ENCODE measurements at places on chromosomes 13 and 19.

DNA sequence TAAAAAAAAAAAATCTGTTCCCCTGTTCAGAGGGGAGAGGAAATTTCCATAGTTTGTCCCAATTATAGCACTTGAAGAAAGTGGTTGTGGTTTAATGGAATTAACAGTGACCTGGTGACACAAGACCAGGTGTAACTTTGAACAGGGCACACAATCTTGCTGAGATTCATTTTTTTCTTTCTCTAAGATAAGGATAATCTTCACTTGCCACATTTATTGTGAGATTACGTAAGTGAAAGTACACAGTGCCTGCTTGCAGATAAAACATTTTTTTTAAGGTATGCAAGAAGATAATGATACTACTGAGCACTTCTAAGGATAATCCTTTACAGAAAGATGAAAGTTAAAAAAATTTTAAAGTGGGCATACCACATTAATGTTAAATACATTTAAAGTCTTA lies 448.1 kb downstream of the DIAPH3 start:
- H3K27me3 ChIP-seq: no peaks in the 10 kb centered on the region
- no peak overlapping the region for H3K4me3 ChIP-seq
- H3K27ac ChIP-seq: no peak overlapping the region
- H3K36me3 ChIP-seq: no peaks in the 10 kb centered on the region
- no peak for DNase-seq

- H3K27me3 ChIP-seq: no peaks in the 10 kb centered on the region
- H3K4me1 ChIP-seq: peaks cover 9% of the 10 kb centered on the region
- peak overlapping the region; percentile 80 for H3K27ac ChIP-seq
- H3K36me3 ChIP-seq: no peaks in the 10 kb centered on the region
- no peak overlapping the region for H3K4me3 ChIP-seq
- DNase-seq: peak; percentile 15
Observed at GRCh38 chr19:56491399-56491798, 14.3 kb upstream of the ZNF667 start.

DNA sequence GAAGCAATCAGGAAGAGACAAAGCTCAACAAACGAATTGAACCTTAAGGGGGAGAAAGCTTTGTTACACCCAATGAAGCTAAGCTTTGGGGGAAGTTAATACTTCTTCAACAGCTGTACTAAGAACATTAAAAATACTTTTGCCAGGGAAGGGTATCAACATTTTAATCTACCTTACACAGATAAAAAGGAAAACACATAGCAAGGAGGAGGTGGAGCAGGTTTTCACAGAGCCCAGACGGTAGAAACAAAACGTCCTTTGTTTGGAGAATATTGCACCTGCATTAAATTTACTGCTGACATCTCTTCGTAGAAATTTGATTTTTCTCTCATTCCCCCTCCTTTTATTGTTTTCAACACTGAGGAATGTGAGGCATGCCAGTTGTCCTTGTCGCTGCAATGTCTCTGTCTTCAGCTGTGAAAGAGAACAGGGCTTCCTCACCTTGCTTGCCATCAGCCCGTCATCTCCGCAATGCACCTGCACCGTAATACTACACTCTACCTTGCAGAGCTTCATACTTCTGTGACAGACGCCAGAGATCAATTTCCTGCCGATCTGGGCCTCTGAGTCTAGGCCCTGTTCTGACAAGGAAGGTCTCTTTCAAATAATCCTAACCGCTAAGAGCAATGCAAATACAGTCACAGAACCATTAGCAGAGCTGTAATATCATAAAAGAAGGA lies 270.8 kb downstream of the SPRY2 start:
- no peak overlapping the region for H3K4me3 ChIP-seq
- no peaks in the 10 kb centered on the region for H3K36me3 ChIP-seq
- H3K27ac ChIP-seq: no peak overlapping the region
- no peak for DNase-seq
- H3K27me3 ChIP-seq: no peaks in the 10 kb centered on the region
- H3K4me1 ChIP-seq: no peaks in the 10 kb centered on the region

GRCh38 chr13:63696055-63696454 lies 2280.4 kb upstream of the PCDH20 start:
- H3K36me3 ChIP-seq: no peaks in the 10 kb centered on the region
- DNase-seq: no peak
- H3K27me3 ChIP-seq: no peaks in the 10 kb centered on the region
- H3K4me1 ChIP-seq: no peaks in the 10 kb centered on the region
- no peak overlapping the region for H3K4me3 ChIP-seq

DNA sequence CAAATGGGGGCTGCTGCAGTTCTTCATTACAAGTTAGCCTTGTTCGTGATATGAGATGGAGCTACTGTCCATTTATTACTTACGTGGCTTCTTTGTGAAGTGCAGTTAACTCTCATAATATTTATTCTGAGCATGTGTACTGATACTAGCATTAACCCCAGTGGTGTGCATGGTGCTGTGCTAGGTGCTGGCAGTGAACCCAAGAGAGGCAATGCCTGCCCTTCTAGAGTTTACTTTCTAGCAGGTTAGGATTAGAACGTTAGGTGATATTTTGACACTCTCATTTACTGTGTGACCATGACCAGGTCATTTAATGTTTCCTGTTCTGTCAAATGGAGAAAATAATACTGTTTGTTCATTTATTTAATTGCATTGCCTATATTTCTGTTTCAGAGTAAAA lies 16.9 kb downstream of the PIBF1 start:
- H3K4me1 ChIP-seq: no peaks in the 10 kb centered on the region
- DNase-seq: no peak
- no peaks in the 10 kb centered on the region for H3K27me3 ChIP-seq
- H3K36me3 ChIP-seq: peaks cover 17% of the 10 kb centered on the region
- H3K4me3 ChIP-seq: no peak overlapping the region

- H3K4me3 ChIP-seq: peak overlapping the region; percentile 82
- H3K27me3 ChIP-seq: no peaks in the 10 kb centered on the region
- peaks cover 10% of the 10 kb centered on the region for H3K36me3 ChIP-seq
Observed at GRCh38 chr19:48445256-48445605, 552 bp upstream of the GRWD1 start.

GRCh38 chr19:8208119-8208921 lies 850 bp upstream of the CERS4 start:
- no peaks in the 10 kb centered on the region for H3K36me3 ChIP-seq
- H3K4me3 ChIP-seq: peak overlapping the region; percentile 67
- DNase-seq: peak; percentile 6
- H3K4me1 ChIP-seq: peaks cover 5% of the 10 kb centered on the region

GRCh38 chr13:80454245-80454644 lies 113.3 kb upstream of the SPRY2 start:
- DNase-seq: no peak
- H3K4me1 ChIP-seq: peaks cover 24% of the 10 kb centered on the region
- H3K36me3 ChIP-seq: no peaks in the 10 kb centered on the region
- H3K27me3 ChIP-seq: no peaks in the 10 kb centered on the region

DNA sequence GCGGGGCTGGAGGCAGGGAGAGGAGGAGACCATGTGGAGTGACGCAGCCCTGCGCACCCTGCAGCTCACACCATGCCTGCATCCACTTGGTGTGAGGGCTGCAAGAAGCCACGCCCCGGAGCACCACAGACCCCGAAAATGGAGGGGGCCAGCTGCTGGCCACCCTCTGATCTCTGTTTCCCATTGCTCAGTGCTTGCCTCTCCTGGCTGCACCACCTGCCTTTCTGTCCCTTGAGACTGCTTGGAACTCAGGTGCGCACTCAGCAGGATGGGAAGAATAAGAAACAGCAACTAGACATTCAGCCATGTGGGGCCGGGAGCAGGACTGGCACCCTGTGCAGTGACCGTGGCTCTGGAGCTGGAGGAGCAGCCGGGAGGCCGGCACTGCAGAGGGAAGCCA lies 64.0 kb downstream of the ANKRD10 start:
- no peaks in the 10 kb centered on the region for H3K27me3 ChIP-seq
- no peak for DNase-seq
- H3K27ac ChIP-seq: no peak overlapping the region
- no peaks in the 10 kb centered on the region for H3K4me1 ChIP-seq
- no peaks in the 10 kb centered on the region for H3K36me3 ChIP-seq

DNA sequence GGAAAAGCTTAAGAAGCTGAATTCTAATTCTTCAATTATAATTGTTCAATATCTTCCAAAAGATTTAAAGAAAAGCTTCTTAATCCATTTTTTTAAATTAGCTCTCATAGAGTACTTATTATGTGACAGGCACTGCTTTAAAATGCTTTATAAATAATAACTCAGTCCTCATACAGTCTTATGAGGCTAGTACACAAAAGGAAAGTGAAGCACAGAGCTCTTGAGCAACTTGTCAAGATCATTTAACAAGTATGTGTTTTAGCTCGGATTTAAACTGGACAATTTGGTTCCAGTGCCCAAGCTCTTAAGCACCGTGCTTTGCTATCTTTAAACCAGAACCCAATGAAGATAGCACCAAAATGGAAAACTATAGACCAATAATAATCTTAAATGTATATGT lies 106.1 kb downstream of the DHRS12 start:
- no peak overlapping the region for H3K4me3 ChIP-seq
- peak; percentile 34 for DNase-seq
- no peaks in the 10 kb centered on the region for H3K36me3 ChIP-seq
- H3K27ac ChIP-seq: peak overlapping the region; percentile 20

GRCh38 chr13:41179593-41180250 lies 14.6 kb downstream of the KBTBD7 start:
- H3K27ac ChIP-seq: no peak overlapping the region
- no peaks in the 10 kb centered on the region for H3K4me1 ChIP-seq
- H3K27me3 ChIP-seq: no peaks in the 10 kb centered on the region
- H3K4me3 ChIP-seq: no peak overlapping the region

GRCh38 chr19:752652-753517 lies 2.0 kb downstream of the MISP start:
- H3K27ac ChIP-seq: no peak overlapping the region
- H3K36me3 ChIP-seq: no peaks in the 10 kb centered on the region
- DNase-seq: no peak
- H3K4me3 ChIP-seq: no peak overlapping the region

- H3K36me3 ChIP-seq: no peaks in the 10 kb centered on the region
- H3K4me1 ChIP-seq: no peaks in the 10 kb centered on the region
- H3K27ac ChIP-seq: no peak within 1 kb of the TSS
- H3K27me3 ChIP-seq: no peaks in the 10 kb centered on the region
- DNase-seq: no peak
Observed at GRCh38 chr13:38990693-38991092, at the start of gene STOML3. Gene STOML3 (minus strand): TSS chr13:38990831. CDS start chr13:38990721, 110 bp downstream.

- H3K27ac ChIP-seq: no peak overlapping the region
- no peaks in the 10 kb centered on the region for H3K4me1 ChIP-seq
- peak; percentile 6 for DNase-seq
Observed at GRCh38 chr13:42181381-42181953, 90.5 kb upstream of the AKAP11 start.

- peak overlapping the region; percentile 48 for H3K27ac ChIP-seq
- peaks cover 72% of the 10 kb centered on the region for H3K36me3 ChIP-seq
- H3K4me1 ChIP-seq: no peaks in the 10 kb centered on the region
- no peaks in the 10 kb centered on the region for H3K27me3 ChIP-seq
- H3K4me3 ChIP-seq: no peak overlapping the region
Observed at GRCh38 chr19:49094505-49095482, 9.5 kb downstream of the SNRNP70 start.

- H3K36me3 ChIP-seq: no peaks in the 10 kb centered on the region
- DNase-seq: no peak
- no peaks in the 10 kb centered on the region for H3K4me1 ChIP-seq
- no peak overlapping the region for H3K4me3 ChIP-seq
Observed at GRCh38 chr13:31377946-31378345, 178.2 kb downstream of the B3GLCT start.

- H3K4me3 ChIP-seq: no peak overlapping the region
- no peaks in the 10 kb centered on the region for H3K27me3 ChIP-seq
- H3K36me3 ChIP-seq: no peaks in the 10 kb centered on the region
Observed at GRCh38 chr13:109954441-109954840, 168.1 kb upstream of the IRS2 start.

DNA sequence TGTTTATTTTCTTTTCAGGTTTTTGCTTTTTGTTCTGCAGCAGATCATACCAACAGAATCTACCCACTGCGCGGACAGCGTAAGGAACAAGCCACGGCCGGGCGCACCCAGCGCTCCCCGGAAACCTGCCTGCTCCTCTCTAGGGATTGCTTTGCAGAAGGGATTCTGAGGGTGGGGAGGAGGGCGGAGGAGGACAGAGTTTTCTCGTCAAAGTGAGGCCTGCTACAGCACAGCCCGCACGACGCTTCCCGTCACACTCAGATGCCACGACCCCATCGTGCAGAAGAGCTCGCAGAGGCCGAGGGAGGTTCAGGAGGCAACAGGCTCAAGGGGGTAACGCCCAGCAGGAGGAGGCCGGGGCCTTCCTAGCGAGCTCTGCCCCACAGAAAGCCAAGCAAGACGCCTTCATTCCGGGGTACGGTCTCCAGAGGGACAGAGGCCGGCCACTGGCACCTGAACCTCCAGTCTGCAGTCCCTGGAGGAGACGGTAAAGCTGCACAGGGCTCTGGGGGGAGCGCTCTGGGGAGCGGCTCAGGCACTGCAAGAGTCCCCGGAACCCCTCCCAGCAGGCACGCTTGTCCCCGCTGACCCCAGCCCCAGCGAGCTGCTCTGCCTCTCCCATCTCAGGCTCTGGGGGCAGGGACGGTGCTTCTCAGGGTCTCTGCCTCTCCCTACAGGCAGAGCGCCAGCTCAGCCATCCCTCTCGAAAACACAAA lies 6.9 kb downstream of the REXO1 start:
- H3K36me3 ChIP-seq: no peaks in the 10 kb centered on the region
- H3K4me1 ChIP-seq: peaks cover 16% of the 10 kb centered on the region

- no peaks in the 10 kb centered on the region for H3K27me3 ChIP-seq
- peaks cover 3% of the 10 kb centered on the region for H3K36me3 ChIP-seq
- H3K27ac ChIP-seq: no peak overlapping the region
- H3K4me3 ChIP-seq: peak overlapping the region; percentile 88
Observed at GRCh38 chr13:106534639-106535551, 567 bp downstream of the EFNB2 start.

- H3K27me3 ChIP-seq: no peaks in the 10 kb centered on the region
- no peak overlapping the region for H3K27ac ChIP-seq
- H3K36me3 ChIP-seq: no peaks in the 10 kb centered on the region
- no peak for DNase-seq
Observed at GRCh38 chr19:29700498-29700897, 14.6 kb downstream of the C19orf12 start.

DNA sequence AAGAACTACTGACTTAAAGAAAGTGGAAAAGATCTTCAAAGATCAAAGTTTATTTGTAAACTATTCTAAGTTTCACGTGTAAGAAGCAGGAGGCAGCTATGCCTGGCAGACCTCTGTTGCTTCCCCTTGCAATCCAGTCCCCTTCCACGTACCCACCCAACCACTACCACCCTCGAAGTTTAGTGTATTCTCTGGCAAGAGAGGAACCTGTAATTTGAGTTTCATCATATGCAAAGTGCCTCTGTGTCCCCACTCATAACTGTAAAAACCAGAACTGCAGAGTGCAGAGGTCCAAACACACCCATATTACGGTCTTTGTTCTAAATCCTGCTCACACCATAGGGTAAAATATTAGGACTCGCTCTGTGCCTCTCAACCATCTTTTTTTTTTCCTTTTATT lies 75.8 kb upstream of the FRY start:
- H3K4me3 ChIP-seq: no peak overlapping the region
- DNase-seq: no peak
- H3K27me3 ChIP-seq: no peaks in the 10 kb centered on the region
- no peaks in the 10 kb centered on the region for H3K36me3 ChIP-seq
- H3K27ac ChIP-seq: no peak overlapping the region

DNA sequence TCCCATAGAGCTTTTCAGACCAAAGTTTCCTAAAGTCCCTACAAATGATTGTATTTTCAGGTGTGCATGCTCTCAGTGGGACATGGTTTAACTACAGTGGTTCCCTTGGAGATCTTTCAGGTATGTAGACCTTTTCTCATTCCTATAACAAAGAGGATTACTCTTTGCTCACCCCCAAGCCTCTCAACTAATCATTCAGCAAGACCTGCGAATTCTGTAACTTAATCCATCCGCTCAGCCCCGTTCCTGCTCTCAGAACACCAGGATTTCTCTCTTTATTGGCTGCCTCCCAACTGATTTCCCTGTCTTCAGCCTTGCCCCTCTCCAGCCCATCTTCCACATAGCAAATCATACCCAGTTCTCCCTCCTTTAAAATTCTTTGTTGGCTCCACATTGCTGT lies 253.6 kb downstream of the MTUS2 start:
- H3K4me1 ChIP-seq: peaks cover 16% of the 10 kb centered on the region
- DNase-seq: no peak
- H3K36me3 ChIP-seq: no peaks in the 10 kb centered on the region
- no peak overlapping the region for H3K27ac ChIP-seq
